Fibroblast of gingiva (primary cell): ENCODE measurements at places on chromosomes 2 and 18.

DNA sequence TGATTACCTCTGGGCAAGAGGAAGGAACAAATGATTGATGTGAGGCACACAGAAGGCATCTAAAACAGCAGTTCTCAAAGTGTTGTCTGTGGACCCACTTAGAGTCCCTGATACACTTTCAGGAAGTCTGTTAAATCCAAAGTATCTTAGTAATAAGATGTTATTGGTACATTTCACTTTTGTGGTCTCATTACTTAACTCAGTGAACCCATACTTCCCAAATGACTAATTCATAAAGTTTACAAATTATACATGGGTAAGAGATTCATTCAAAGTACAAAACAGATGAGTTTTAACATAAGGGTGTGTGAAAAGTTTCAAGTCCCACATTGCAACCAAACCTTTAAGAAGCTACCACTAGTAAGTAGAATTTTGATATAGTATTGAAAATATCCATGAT lies 440.5 kb downstream of the NUP35 start:
- DNase-seq = no peak

DNA sequence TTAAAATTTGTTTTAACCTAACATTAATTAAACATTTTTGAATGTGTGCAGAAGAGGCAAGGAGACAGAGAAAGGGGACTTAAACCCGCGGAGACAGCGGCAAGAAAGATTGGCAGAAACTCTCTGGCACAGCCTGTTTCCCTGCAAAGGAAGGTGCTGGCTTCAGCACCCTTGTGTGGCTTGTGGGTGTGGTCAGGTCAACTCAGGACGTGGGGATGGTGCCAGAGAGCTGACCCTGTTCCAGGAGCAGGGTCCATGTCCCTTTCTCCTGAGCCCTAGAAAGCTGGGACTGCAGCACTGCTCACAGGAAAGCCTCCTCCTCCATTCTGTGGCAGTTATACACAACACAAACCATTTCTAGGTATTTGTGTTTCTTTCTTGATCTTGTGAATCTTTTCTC lies 176.2 kb upstream of the ST6GAL2 start:
- DNase-seq = no peak

DNA sequence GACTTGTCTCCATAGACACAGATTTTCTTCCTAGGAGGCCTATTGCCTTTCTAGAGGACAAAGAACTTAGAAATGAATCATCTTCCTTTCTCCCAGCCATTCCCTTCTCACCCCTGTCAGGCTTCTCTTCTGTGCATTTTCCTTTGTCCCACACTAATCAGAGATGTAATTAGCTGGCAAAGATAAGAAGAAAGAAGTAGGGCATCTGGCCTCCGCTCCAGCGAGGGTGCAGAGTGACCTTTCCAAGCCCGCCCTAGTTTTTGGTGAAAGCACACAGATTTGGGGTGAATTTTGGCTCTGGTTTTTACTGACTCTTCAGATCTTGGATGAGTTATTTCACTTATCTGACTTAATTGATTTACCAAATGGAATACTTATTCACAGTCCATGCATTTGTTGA lies 626.5 kb downstream of the ZEB2 start:
- DNase-seq = no peak

DNA sequence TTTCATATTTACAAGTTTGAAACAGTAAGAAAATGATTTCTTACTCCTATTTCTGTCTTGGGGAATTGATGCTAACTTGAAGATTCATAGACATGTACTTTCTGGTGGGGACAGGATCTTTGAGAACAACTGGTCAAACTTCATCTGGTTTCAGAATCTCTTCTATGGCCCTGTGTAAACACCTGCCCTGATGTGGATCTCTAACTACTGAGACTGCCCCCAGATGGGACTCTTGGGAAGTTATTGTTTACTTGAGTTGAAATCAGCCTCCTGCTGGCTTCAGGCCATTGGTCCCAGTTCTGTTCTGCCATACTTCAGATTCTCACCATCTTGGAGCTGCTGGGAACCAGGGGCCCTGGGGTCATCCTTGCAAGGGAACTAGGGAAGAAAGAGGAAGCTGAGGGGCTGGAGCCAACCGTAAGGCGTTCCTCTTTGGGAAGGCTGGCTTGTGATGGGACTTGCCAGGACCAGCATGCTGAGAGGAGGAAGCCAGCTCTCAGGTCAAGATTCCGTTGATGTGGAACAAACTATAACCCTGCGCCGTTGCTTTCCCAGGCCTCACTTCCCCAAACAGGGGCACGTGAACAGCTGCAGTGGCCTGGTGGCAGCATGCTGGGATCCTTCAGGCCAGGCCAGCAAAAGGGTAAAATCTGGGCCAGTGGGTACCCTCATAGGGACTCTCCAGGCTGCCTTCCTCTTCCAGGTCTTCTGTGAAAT lies 135.5 kb upstream of the CXCR4 start:
- DNase-seq = no peak

GRCh38 chr2:202944816-202945215 lies 32.7 kb downstream of the CARF start:
- no peak for DNase-seq

- DNase-seq = no peak
Measured at GRCh38 chr2:86087936-86088850, 17.5 kb downstream of the POLR1A start.

DNA sequence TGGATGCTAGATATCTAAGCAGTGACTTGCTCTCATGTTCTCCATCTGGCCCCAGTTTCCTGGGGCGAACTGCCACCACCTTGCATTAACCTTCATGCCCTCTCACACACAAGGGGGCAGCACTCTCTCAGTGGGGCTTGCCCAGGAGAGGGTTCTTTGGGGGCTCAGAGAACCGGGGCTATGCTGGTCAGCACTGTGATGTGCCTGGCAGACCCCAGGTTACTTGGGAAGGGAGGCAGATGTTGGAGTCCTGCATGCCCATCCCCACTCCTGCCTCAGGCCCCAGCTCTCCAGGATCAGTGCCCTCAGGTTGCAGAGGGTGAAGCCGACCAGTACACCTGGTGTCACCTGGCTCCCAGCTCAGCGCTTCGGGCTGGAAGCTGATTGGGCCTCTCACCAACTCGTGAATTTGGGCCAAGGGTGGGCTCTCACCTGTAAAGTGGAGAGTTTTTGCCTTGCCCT lies 396.2 kb upstream of the HS6ST1 start:
- DNase-seq = no peak

DNA sequence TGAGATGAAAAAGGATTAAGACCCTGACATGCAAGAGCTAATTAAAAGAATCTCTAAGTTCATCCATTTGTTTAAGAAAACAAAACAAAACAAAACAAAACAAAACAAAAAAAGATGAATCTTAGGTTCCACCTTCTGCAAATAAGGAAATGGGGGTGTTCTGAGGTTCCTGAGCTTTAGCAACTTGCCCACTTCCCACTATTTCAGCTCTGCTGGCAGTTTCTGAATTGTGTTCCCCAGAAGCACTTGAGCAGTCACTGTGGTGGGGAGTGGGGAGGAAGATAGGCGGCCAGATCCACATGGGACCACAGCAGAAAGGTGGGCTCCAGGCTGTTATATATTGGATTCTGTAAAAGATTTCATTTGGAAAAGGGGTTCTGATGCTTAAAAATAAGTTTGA lies 20.3 kb downstream of the INO80C start:
- no peak for DNase-seq

- peak; percentile 12 for DNase-seq
Measured at GRCh38 chr18:2223449-2223848, 347.9 kb downstream of the METTL4 start.

GRCh38 chr2:215917953-215918620 lies 95.3 kb downstream of the MREG start:
- DNase-seq = peak; percentile 58

GRCh38 chr2:10332402-10333246 lies 29.9 kb downstream of the HPCAL1 start:
- no peak for DNase-seq

- DNase-seq = no peak
Measured at GRCh38 chr2:182615036-182615435, 101.0 kb upstream of the DNAJC10 start.

DNA sequence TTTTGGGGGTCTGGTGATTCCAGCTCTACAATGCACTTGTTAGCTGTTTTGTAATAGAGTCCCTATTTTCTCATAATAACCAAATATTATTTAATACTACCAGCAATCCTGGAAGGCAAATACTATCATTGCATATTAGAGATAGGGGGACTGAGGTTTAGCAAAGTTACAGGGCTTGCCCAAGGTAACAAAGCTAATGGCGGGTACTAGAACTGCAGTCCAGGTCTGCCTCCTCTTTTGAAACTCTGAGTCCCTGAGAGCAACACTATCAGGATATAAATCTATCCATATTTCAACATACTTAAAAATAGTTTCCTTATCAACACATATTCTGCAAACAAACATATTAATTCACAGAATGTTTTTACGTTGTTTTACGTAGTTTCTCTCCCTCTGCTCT lies 235.5 kb upstream of the ACVR2A start:
- DNase-seq = no peak

GRCh38 chr2:230439590-230439989 lies 23.6 kb downstream of the SP100 start:
- no peak for DNase-seq

DNA sequence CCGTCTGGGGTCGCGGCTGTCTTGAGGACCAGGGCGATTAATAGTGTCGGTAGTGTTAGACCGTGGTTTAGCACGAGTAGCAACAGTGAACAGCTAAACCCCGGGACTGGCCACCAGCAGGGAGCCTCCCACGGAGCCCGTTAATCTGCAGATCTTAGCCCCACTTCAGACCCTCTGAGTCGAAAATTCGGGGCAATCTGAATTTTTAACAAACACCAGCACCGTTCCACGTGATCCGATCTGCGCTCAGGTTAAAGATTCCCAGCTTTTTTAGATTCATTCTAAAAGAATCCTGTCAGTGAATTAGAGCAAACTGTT lies 479 bp upstream of the ATP5F1A start:
- DNase-seq = no peak

GRCh38 chr2:206112846-206113547 lies 27.0 kb upstream of the INO80D start:
- no peak for DNase-seq

- DNase-seq = no peak
Measured at GRCh38 chr2:220682616-220683015, 889.5 kb downstream of the EPHA4 start.

GRCh38 chr18:39521164-39521563 lies 1955.6 kb upstream of the CELF4 start:
- no peak for DNase-seq

DNA sequence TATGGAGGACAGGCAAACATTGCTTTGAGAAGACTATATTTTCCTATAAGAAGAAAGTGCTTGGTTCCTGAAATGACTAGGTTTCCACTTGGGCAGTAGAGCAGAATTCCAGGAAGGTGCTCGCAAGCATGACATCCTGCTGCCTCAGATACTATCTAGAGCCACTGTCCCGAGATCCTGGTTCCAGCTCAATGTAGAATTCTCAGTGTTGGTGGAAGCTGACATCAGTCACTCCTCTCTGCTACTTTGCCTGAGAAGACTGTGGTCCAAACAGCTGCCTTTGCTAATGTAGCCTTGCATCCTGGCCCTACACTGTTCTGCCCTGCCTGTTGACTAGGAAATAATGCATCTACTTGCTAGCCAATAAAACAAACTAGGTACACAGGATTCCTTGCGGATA lies 50.0 kb upstream of the ITGA6 start:
- no peak for DNase-seq

- no peak for DNase-seq
Measured at GRCh38 chr2:7595206-7595605, 678.0 kb downstream of the RNF144A start.

DNA sequence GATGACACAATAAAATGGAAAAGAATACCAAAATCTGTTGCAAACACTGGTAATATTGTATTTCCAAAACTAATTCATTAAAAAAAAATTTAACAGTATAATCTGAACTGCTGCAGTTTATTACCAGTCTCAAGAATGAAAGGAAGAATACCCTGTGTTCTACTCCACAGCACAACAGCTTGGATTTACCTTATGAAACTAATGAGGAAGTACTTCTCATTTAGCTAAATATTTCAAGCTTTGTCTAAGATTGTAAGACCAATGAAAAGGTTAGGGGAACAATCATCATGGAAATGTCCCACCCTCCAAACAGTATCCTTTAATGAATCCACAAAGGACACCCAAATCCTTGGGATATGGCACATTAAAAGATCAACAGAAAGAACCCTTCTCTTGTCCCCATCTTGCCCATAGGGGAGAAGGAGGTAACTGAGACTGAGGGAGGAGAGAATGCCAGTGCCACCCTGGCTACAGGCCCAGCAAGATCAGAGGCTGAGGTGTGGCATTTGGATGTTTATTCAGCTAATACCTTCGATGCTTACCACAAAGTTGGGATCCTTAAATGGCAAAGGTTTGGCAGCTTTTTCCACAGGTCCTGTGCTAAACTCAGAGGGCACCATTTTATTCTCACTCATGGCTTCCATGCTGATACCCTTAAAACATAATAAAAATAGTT lies 17.7 kb downstream of the INO80C start:
- no peak for DNase-seq

DNA sequence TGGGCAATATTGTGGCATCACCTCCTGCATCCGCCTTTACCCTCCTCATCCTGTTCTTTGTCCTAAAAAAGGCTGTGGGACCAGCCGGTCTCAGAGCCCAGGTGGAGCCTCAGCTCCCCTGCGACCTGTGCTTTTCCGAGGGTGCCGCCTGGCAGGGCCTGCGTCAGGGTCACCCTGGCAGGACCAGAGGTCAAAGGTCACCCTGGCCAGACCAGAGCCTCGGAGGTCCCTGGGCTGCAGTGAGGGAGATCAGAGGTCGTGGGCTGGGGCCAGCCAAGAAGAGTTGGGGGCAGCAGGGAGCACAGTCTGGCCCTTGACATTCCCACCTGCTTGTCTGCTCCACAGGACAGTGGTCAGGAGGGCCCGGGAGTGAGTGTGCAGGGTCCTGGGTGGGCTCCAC lies 31.5 kb downstream of the RBFA start:
- DNase-seq = no peak

DNA sequence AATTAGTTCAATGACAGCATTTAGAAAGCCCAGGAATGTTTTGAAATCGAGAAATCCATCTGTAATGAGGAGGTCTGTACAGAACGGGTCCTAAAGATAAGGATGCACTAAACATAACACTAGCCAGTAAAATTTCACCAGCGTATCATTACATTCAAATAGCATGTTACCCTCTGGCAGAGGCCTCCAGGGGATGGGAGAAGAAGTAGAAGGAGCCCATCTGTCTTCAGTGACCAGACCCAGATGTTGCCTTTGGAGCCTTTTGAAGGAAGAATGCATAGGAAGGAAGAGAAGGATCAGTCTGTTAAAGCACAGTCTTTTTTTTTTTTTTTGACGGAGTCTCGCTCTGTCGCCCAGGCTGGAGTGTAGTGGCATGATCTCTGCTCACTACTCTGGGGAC lies 86.1 kb upstream of the BCL2L11 start:
- no peak for DNase-seq

- DNase-seq = peak; percentile 97
Measured at GRCh38 chr18:58997811-58998337, 133.2 kb downstream of the ZNF532 start.

DNA sequence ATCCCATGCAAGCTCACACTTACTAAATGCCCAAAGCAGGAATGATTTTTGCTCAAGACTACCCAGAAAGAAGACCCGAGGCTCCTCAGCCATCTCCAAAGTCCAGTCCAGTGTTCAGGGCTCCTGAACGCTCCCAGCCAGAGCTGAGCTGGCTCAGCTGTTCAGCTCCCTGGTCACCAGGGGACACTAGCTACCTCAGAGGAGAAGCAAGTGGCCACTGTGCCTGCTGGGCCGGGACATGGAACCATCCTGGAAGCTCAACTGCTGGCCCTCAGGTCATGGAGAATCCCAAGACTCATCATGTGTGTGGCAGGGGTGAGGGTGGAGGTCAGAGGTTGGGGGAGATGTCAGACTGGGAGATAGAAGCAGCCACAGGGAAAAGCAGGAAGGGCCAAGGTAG lies 89.0 kb downstream of the GALNT14 start:
- no peak for DNase-seq
